ENCODE measurements at places on chromosomes 3 and 15. TPM values are rescaled to one million over a fixed set of nuclear protein-coding genes. Genes with fewer than 3 reads are reported as not detected.

DNA sequence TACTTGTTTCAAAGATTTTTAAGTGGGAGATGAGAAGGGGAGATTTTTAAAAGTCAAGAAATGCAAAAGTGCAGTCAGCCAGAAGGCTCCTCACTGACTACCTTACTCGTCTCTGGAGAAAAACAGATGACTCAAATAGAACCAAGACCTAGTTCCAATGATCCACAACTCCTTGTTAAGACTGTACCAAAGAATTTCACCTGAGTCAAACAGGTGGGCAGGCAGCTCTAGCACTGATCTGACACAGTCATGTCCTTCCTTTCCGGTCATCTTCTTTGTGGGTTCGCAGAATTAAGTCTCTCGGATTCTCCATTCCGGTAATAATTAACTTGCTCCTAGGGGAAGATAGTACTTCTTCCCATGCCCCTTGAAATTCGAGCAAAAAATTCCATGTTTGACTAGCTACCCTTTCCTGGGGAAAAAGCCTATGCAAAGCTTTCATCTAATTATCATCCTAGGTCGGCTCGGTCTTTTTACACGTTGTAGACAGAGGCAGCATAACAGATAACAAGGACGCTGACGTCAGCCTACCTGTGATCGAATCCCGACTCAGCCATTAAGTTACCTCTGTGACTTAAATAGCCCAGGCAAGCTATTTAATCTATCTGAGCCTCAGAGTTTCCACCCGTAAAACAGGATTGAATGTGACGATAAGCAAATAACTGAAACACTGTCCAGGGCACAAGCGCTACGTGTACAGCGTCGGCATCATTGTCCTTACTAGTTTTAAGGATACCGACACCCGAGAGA lies 758 bp downstream of the SELENOK start:
- peak; percentile 81 for DNase-seq
- H3K4me3 ChIP-seq = peak overlapping the region; percentile 87
- peaks cover 2% of the 10 kb centered on the region for H3K4me1 ChIP-seq
- no peaks in the 10 kb centered on the region for H3K27me3 ChIP-seq
- peak overlapping the region; percentile 97 for H3K27ac ChIP-seq
- peaks cover 2% of the 10 kb centered on the region for H3K36me3 ChIP-seq

GRCh38 chr3:9682096-9682495 lies 21.5 kb upstream of the CPNE9 start:
- no peak overlapping the region for H3K4me3 ChIP-seq
- H3K4me1 ChIP-seq = no peaks in the 10 kb centered on the region
- peak overlapping the region; percentile 74 for H3K27ac ChIP-seq
- no peak for DNase-seq

Gene IL12A
- polyA plus RNA-seq = not detected

DNA sequence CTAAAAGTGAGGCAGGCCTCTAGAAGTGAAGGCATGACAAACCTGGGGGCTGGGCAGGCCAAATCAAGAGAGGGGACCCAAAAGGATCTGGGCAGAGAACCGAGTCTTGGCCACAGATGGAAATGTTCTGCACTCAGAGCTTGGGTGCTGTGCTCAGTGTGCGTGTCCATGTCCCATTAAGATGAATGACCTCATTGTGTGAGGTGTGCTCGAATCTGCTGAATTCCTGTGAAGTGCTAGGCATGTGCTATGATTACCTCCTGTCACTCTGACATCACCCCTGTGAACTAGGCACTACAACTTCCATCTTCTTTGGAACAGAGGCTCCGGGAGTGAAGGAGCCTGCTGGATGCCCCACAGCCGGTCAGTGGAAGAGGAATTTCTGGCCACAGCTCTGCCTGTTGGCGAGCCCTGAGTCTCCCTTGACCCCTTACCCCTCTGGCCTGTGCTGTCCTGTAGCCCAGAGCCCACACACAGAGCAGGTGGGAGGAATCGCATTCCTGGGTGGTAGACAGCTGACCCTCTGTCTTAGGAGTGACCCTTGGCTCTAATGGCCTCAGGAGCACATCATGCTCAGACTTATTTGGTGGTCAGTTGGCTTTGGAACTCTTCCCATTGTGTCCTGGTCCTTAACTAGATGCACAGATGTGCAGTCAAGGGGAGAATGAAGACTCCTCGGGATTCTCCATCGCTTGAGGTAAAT lies 67.6 kb upstream of the CTDSPL start:
- no peaks in the 10 kb centered on the region for H3K36me3 ChIP-seq
- H3K4me3 ChIP-seq = no peak overlapping the region
- H3K4me1 ChIP-seq = no peaks in the 10 kb centered on the region
- no peak overlapping the region for H3K27ac ChIP-seq
- H3K27me3 ChIP-seq = no peaks in the 10 kb centered on the region

GRCh38 chr3:2958551-2958950 lies 151.6 kb downstream of the IL5RA start:
- no peak overlapping the region for H3K27ac ChIP-seq
- no peaks in the 10 kb centered on the region for H3K27me3 ChIP-seq

Gene PAQR9
- polyA plus RNA-seq = not detected

Gene LMAN1L
- polyA plus RNA-seq = 0.46 TPM
